ENCODE measurements at places on chromosomes 2 and 18.

DNA sequence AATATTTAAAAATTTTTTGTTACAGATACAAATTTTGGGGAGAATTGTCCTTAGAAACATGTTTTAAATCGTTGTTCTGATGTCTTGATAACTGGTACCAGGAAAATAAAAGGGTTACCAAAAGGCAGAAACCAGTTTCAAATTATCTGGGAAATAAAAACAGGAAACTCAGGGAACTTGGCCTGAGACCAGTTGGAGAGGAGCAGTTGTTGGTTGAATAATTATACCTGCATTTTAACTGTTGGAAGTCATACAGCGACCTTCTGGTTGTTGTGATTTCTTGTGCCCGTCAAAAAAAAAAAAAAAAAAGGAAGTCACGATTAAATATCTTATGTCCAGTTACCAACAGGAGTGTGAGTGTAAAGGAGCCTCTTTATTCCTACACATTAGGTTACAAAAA, 51.8 kb downstream of the CRIM1 start:
- no peak for DNase-seq

GRCh38 chr2:190493095-190493494, 41.4 kb downstream of the NEMP2 start:
- no peak for DNase-seq

DNA sequence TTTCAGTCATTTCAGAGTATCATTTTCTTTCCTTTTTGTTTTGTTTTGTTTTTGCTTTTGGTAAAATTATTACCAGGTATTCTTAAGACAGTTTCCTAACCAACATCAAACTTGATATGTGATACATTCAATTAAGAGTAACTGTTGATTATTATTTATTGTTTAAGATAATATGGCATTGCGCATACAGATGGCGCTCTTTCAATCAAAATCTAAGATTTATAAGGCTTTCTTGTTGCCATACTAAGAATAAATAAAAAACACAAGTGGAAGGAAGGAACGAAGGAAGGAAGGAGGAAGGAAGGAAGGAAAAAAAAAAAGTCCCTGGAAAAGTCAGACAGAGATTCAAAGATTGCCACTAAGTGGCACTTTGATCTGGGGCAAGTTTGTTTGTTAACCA, 1308.7 kb upstream of the FAM98A start:
- DNase-seq = no peak

GRCh38 chr2:220674033-220674432, 898.1 kb downstream of the EPHA4 start:
- DNase-seq = no peak

DNA sequence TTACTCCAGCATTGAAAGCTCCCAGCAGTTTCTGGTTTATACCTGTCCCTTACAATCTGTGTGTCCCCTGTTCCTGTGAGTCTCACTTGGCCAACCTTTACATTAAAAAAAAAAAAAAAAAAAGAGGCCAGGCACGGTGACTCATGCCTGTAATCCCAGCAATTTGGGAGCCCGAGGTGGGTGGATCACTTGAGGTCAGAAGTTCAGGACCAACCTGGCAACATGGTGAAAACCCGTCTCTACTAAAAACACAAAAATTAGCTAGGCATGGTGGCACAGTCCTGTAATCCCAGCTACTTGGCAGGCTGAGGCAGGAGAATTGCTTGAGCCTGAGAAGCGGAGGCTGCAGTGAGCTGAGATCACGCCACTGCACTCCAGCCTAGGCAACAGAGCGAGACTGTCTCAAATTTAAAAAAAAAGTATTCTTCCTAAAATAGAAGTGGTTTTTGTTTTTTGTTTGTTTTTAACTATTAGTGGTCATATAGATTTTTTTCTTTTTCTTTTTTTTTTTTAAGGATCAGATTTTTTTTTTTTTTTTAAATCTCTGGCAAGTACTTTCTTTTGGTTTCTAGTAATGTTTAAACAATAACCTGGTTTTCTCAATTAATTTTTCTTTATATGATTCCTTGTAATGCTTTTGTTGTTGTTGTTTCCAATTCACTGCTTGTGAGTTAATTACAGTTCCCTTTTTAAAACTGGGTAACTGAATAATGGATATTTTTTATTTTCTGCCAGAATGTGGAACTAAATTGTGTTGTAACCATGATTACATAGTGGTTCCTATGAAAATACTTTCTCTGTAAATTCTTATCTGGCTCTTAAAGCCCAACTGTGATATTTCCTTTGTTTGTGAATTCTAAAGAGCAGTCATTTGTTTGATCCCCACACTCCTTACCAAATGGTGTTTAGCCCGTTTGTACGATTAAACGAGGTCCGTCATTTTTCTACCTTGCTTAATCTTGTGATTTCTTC, 116.8 kb downstream of the CTAGE1 start:
- DNase-seq = no peak

DNA sequence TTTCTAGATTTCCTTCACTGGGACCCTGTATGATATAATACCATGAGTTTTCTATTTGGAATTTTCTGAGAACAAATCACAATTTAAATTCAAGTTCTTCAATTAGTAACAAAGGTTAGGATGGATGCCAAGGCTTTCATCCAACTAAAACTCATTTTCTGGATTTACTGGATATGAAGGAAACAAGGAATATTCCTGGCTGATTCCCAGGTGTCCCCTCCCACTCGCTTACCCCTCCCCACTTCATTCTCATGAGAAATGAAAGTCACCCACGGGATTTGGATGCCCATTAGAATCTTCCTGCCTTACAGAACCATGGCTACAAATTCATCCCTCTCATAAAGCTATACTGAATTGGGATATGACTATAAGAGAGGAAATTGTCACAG, 40.0 kb downstream of the RNU4ATAC start:
- DNase-seq = no peak

All from COLO829 (cell line).